ENCODE measurements at places on chromosomes 11 and 22. TPM values are rescaled to one million over a fixed set of nuclear protein-coding genes. Genes with fewer than 3 reads are reported as not detected.

- peak; percentile 54 for DNase-seq
Measured at GRCh38 chr11:110903830-110904229, 191.6 kb upstream of the ARHGAP20 start.

The KDELR3 gene
- 8.0 TPM for polyA plus RNA-seq

The MTFP1 gene
- 13.7 TPM for polyA plus RNA-seq

- no peak for DNase-seq
Measured at GRCh38 chr11:2136952-2137201, 2.3 kb downstream of the IGF2 start.

DNA sequence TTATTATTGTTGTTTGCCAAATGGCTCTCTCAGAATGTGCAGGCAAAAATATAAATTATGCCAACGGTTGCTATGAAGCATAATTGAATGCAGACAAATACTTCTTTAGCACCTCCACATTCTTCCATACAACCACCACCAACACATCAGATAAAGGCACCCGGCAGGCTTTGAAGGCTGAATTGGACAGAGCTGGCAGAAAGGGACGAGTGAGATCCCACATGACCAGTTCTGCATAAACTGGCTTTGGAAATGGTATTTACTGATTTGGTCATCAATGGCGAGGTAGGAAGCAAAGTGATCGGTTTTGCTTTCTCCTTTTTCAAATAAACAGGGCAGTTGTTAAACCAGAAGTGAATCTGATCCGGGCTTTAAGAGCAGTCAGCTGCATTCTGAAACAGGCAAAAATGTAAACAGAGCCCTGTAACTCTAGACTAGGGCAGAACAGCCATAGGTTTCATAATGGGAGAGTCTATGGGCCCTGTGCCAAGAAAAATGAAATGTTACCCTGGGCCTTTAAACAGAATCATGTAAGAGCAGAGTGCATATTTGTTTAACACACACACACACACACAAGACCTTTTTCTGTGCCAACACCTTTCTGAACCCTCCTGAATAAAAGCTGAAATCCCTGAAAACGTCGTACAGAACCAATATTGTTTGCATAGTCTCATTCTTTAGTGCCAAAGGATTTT is 97.7 kb downstream of the MPPED2 start:
- DNase-seq: no peak
